Muscle of arm (tissue), 14 donors: ENCODE measurements at places on chromosomes 11 and 22. TPM values are rescaled to one million over a fixed set of nuclear protein-coding genes. Genes with fewer than 3 reads are reported as not detected.

The TMEM184B gene
- polyA plus RNA-seq, result 70.6 TPM

DNA sequence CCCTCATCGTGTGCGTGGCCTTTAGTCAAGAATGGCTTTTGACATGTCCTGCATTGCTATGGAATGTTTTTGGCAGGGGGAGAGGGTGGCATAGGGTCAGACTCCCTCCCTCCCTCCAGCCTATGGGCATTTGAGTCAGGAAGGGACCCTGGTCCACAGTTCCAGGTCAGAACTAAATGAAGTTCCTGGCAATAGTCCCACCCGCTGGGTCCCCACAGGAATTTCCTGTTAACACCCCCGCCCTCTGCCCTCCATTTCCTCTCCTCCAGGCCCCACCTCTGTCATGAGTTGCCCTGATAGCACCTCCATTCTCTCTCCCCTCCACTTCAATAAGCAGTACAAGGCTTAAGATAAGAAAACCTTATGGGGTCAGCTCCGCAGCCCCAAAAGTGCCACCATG is 40.8 kb upstream of the LMO2 start:
- DNase-seq, result no peak

The TMEM86A gene
- polyA plus RNA-seq, result 4.4 TPM

DNA sequence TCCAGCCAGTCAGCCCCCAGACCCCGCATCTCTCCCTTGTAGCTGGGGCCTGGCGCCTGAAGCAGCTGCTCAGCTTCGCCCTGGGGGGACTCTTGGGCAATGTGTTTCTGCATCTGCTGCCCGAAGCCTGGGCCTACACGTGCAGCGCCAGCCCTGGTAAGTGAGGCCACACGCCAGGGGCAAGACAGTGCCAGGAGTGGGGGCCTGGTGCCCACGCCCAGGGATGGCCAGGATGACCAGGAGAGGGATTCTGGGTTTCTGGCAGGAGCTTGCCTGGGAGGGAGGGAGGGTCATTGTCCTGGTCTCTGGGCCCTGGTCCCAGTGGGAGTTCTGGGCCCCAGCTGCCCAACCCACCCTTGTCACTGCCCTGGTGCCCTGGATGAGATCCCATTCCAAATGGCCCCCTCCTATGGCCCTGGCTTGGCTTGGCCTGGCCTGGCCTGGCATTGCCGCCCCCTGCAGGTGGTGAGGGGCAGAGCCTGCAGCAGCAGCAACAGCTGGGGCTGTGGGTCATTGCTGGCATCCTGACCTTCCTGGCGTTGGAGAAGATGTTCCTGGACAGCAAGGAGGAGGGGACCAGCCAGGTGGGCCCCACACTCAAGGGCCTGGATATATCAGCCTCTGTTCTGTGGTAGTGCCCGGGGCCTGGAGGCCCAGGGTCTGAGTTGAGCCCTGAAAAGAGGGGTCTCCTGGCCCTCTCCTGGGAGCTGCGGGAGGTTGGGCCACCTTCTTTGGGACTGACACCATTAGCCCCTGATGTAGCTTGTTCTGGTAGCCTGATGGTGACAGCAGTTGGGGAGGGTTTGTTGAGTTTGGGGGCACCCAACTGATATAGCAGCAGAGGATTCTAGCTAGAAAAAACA is 3.7 kb downstream of the SLC39A13 start:
- DNase-seq, result no peak

The BCL2L13 gene
- 36.9 TPM for polyA plus RNA-seq

GRCh38 chr11:87275176-87275575 is 237.4 kb downstream of the TMEM135 start:
- no peak for DNase-seq

The TIMP3 gene
- 146 TPM for polyA plus RNA-seq

DNA sequence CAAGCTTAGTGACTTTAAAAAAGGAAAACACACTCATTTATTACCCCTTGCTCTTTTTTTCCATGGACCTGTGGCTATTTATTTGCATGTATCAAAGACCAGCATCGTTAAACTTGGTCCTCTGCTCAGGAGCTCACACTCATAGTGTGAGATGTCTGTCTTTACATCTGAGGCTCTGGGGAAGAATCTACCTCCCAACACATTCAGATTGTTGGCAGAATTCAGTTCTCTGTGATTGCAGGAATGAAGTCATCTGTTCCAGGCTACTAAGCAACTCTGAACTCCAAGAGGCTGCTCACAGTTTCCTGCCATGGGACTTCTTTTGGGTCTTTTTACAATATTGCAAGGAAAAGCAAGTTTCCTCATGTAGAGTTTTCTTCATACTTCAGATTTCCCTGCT is 138.8 kb downstream of the LRRC4C start:
- peak; percentile 52 for DNase-seq

The CFAP68 gene
- polyA plus RNA-seq, result 20.0 TPM

DNA sequence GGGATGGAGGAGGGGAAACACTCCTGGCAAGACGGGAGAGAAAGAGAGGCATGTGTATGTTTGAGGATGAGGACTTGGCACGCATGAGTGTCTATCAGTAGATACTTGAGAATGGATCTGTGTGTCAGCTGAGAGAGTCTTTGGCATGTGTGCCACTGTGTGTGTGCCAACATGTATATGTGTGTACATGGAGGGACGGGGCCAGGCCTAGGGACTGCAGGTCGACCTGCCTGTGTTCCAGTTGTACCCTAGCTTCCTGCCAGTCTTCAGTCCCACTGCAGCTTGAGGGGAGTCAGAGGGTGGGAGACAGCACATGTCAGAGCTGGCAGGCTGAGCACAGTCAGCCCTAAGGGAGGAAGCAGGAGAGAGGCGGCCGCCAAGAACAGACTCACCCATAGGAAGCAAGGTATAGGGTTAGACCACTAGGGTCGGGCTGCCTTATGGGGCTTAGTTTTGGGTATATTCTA is 5.6 kb downstream of the CLCF1 start:
- DNase-seq, result no peak

The KREMEN1 gene
- 77.9 TPM for polyA plus RNA-seq

- DNase-seq, result peak; percentile 61
Measured at GRCh38 chr11:9025101-9025850, 21.5 kb upstream of the NRIP3 start.

DNA sequence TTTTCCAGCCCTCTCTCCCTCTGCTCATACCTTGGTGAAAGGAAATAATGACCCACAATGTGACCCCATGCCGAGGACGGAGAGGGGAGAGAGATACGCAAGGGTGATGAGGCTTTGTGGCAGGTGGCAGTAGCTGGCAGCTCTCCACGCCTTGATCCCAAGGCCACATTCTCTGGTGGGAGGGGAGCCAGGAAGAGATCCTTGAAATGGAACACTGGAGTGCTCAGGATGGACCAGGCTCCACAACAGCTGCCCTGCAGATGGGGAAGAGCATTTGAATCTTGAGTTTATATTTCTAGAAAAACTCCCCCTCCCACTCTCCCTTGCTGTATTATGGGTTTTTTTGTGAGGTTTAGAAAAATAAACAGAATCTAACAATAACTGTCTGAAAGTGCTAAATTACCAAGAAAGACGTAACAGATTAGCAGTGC is 61.6 kb upstream of the CDON start:
- DNase-seq, result no peak

DNA sequence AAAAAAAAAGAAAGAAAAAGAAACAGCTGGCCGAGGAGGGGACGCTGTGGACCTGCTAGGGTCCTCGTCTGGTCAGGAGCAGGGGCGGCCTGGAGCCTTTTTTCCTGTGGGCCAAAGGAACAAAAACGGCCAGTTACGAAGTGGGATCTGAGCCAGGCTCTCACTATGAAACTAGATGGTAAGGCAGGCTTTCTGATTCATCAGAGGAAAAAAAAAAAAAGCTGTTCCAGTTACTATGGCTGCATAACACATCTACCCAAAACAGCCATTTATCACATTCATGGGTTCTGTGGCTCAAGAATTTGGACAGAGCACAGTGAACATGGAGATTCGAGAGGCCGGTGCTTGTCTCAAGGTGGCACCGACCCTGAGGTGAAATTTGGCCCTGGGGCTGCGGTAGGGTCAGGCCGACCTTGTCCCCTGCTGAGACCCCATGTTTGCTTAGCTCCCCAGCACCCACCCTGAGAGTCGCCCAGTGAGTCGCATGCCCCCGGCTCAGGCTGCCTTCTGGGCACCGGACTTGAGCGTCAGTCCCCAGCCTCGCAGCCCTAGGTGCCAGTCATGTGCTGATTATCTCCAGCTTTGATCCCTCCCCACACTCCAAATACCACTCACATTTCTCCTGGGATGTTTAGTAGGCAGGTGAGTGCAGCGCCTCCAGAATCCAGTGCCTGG is 34.2 kb downstream of the MRGPRD start:
- peak; percentile 48 for DNase-seq

DNA sequence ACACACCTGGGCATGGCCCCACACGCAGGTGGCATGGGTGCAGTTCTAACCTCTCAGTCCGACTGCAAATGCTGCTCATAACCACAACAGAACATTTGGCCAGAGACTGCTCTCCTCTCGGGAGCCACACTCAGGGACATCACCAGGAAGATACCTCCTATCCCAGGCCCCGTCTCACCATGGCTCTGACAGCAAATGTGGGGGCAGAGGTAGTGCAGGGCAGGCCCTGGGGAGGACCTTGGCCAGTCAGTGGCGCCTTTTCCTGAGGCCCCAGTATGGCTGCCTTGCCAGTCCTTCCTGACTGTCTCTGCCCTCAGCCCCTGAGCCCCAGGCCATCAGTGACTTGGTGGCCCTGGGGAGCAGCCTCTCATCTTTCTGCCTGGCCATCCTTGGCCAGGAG is 2.8 kb downstream of the KRTAP5-6 start:
- DNase-seq, result no peak

GRCh38 chr11:64608046-64608445 is 17.0 kb downstream of the SLC22A12 start:
- DNase-seq, result peak; percentile 41

GRCh38 chr22:32764330-32765131 is 37.0 kb upstream of the TIMP3 start:
- no peak for DNase-seq

The DMC1 gene
- polyA plus RNA-seq, result not detected

GRCh38 chr22:39567135-39567946 is 3.2 kb upstream of the CACNA1I start:
- no peak for DNase-seq

DNA sequence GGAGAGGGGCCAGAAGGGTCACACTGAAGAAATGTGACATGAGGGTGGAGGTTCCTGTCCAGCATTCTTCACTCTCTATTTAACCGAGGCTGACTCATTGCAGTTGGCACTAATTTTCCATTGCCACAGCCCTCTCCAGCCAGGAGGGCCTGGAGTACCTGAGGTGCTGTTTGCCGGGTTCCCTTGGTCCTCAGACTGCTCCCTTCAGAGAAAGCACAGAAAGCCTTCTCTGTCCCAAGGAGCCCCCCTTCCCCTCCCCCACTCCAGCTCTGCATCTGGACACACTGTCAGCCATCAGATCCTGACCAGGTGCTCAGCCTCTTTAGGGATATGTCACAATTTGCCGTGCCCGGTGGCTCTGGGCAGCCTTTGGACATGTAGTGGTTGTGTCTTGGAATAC is 3.2 kb upstream of the C11orf91 start:
- DNase-seq, result no peak

- DNase-seq, result no peak
Measured at GRCh38 chr11:68390315-68390714, 70.2 kb upstream of the PPP6R3 start.

DNA sequence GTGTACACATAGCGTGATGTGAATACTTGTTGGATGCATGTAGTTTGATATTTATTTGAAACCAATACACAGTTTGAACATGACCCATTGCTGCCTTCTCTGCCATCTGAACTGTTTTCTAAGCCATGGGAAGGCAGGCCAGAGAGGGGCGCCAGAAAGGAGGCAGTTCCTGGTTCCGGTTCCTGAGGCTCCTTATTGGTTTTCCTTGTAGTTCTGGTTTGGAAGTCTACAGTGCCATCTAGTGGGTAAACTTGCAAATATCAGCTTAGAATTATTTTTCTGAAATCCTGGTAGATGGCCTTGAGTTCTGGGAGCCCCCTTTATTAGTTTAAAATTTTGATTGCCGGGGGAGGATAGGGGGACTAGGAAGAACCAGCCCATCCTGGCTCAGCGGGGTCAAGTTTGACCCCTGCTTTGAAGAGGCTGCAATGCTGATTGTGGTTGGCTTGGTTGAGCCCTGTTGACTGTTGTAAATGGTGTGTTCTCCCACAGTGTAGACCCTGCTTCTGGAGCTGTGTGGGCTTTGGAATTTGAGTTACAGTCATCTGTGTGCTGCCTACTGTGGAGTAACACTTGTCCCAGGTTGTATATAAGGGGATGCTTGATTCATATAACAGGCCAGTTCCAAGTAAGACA is 48.4 kb downstream of the GRAMD1B start:
- DNase-seq, result peak; percentile 70

- no peak for DNase-seq
Measured at GRCh38 chr22:25663654-25664053, 78.3 kb upstream of the MYO18B start.

- DNase-seq, result no peak
Measured at GRCh38 chr22:21628386-21629254, 1.2 kb downstream of the YDJC start.

The MYO18B gene
- polyA plus RNA-seq, result 46.7 TPM

GRCh38 chr22:26342745-26343410 is 86.2 kb upstream of the ASPHD2 start:
- DNase-seq, result no peak

GRCh38 chr11:33674035-33674814 is 26.4 kb downstream of the C11orf91 start:
- no peak for DNase-seq

The DESI1 gene
- 18.9 TPM for polyA plus RNA-seq

DNA sequence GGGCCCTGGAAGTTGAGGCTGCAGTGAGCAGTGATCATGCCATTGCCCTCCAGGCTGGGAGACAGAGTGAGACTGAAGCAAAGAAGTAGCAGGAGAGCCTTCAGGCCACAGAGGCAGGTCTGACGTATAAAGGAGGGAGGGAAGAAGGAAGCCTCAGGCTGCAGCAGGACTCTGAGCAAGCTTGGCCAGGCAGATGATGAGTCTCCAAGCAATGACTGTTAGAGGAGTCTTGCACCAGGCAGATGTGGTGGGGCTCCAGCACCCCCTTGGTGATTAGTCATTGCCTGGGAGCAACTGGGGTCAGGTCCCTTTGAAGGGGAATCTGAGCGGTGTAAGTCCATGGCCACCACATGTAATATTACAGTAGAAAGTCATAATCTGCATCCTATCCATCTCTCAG is 36.6 kb upstream of the NFAM1 start:
- DNase-seq, result no peak

The ANGPTL5 gene
- 2.9 TPM for polyA plus RNA-seq

The CELSR1 gene
- 7.9 TPM for polyA plus RNA-seq

- DNase-seq, result no peak
Measured at GRCh38 chr22:28544431-28544868, 135.2 kb downstream of the TTC28 start.

GRCh38 chr11:10329935-10330334 is 25.1 kb downstream of the ADM start:
- DNase-seq, result no peak

DNA sequence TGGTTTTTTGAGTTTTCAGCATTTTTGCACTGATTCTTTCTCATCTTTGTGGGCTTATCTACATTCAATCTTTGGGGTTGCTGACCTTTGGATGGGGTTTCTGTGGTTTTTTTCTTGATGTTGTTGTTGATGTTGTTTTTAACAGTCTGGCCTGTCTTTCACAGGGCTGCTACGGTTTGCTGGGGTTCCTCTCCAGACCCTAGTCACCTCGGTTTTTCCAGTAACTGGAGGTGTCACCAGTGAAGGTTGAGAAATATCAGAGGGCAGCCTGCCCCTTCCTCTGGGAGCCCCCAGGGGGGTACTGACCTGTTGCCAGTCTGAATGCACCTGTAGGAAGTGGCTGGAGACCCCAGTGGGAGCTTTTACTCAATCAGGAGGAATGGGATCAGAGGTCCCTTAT is 365.4 kb downstream of the JRKL start:
- DNase-seq, result no peak

GRCh38 chr11:76863196-76863777 is 2.6 kb downstream of the ACER3 start:
- no peak for DNase-seq

The SMTNL1 gene
- 133 TPM for polyA plus RNA-seq
